ENCODE measurements at places on chromosomes 16 and 17. TPM values are rescaled to one million over a fixed set of nuclear protein-coding genes. Genes with fewer than 3 reads are reported as not detected.

DNA sequence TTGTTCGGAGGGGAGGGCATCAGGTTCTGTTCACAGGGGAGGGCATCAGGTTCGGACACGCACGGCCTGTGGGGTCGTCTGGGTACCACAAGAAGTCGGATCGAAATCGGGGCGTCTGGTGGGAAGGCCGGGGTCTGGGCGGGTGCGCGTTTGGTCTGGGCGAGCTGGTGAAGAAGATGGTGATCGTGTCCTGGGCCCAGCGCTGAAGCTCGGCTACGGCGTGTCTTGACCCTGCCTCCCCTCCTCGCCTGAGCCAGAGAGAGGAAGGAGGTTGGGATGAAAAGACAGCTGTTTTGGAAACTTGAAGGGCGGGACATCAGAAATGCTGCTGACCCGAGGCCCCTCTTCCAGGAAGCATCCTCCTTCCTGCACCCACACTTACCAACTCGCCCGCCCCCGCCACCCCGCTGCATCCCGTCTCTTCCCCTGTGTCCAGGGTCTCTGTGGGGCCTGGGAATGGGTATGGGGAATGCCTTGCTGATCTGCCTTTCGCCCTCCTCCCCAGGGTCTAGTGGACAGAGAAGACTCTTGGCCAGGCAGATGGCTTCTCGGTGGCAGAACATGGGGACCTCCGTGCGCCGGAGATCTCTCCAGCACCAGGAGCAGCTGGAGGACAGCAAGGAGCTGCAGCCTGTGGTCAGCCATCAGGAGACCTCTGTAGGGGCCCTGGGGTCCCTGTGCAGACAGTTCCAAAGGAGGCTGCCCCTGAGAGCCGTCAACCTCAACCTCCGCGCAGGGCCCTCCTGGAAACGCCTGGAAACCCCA, 498 bp downstream of the PIMREG start:
- no peaks in the 10 kb centered on the region for H3K36me3 ChIP-seq
- H3K4me3 ChIP-seq: peak overlapping the region; percentile 30
- no peak for DNase-seq
- H3K4me1 ChIP-seq: no peaks in the 10 kb centered on the region
- no peaks in the 10 kb centered on the region for H3K27me3 ChIP-seq

DNA sequence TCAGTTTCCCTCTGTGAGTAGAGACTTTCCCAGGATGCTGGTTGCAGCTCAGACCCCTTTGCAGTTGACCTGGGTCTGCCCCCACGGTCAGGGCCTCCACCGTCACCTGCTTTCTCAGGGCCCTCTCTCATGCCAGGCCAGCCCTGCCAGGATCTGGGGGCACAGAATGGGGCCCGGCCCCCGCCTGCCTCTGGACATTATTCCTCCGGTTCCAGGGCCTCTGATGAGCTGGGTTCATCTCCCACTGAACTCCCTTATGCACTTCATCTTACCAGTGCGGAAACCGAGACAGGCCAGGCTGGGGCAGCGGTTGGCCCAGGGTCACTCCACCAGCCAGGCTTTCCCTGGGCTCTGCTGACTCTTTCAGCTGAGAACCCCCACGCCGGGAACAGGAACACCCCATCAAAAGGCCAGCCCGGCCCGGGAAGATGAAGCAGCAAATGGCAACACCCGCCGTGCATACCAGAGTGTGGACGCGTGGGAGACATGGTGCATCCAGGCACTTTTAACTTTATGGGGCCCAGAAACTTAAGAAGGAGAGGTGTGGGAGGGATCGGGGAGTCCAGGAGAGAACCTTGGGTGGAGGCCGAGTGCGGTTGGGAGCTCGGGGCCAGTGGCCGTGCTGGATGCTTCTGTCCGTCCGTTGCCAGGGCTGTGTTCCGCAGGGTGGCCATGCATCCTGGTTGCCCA, 19.9 kb downstream of the ZNF469 start:
- no peak for DNase-seq
- no peak overlapping the region for H3K4me3 ChIP-seq
- no peak overlapping the region for H3K27ac ChIP-seq
- H3K27me3 ChIP-seq: no peaks in the 10 kb centered on the region

DNA sequence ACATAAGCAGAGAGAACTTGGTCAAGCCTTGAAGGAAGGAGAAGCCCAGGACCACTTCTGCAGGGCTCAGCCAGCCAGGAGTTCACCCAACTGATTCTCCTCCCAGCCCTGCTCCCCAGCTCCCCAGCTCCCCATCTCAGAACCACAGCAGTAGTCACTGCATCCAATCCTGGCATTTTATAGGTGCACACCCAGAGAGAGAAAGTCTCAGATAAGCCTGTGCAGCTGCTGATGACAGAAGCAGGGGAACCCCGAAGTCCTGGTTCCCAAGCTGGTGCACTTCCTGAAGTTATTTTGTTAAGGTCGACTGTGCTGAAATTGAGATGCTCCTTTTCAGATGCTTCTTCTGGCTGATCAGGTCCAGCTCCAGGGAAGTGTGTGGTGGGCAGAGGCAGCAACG, 6.6 kb downstream of the RNF112 start:
- H3K27ac ChIP-seq: no peak overlapping the region
- no peaks in the 10 kb centered on the region for H3K27me3 ChIP-seq
- no peak overlapping the region for H3K4me3 ChIP-seq
- H3K36me3 ChIP-seq: no peaks in the 10 kb centered on the region
- DNase-seq: no peak

GRCh38 chr17:66964930-66965800, 658 bp downstream of the CACNG4 start:
- H3K27ac ChIP-seq: no peak overlapping the region
- no peaks in the 10 kb centered on the region for H3K36me3 ChIP-seq
- H3K27me3 ChIP-seq: peaks cover 72% of the 10 kb centered on the region
- DNase-seq: peak; percentile 47
- H3K4me3 ChIP-seq: peak overlapping the region; percentile 19

DNA sequence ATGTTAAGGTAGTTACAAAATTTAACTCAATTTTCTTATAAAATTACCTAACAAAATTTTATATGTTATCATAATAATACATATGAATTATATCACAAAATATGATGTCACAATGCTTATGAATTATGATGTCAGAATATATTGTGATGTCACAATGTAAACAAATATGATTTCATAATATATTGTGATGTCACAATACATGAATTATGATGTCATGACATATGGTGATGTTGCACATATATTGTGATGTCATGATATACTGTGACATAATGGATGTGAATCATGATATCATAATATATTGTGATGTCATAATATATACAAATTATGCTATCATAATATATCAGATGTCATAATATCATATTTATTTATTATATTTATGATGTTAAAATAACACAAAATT, 1879.9 kb downstream of the TP53TG3F start:
- no peaks in the 10 kb centered on the region for H3K4me1 ChIP-seq
- no peaks in the 10 kb centered on the region for H3K36me3 ChIP-seq
- no peaks in the 10 kb centered on the region for H3K27me3 ChIP-seq
- no peak overlapping the region for H3K4me3 ChIP-seq
- H3K27ac ChIP-seq: no peak overlapping the region

- H3K27me3 ChIP-seq: no peaks in the 10 kb centered on the region
- H3K27ac ChIP-seq: peak overlapping the region; percentile 31
- H3K4me1 ChIP-seq: peaks cover 27% of the 10 kb centered on the region
Observed at GRCh38 chr17:12709063-12709462, 43.4 kb downstream of the MYOCD start.

The CCL3 gene
- total RNA-seq: not detected

The SPATA2L gene
- 15.5 TPM for total RNA-seq

The EVPL gene
- total RNA-seq: not detected

The C16orf89 gene
- 0.49 TPM for total RNA-seq
